ENCODE measurements at places on chromosomes 3 and 15. TPM values are rescaled to one million over a fixed set of nuclear protein-coding genes. Genes with fewer than 3 reads are reported as not detected.

IL20RB gene
- total RNA-seq, result 1.6 TPM

GJD2 gene
- not detected for total RNA-seq

C3orf22 gene
- not detected for total RNA-seq

GP9 gene
- total RNA-seq, result 0.48 TPM

WDR73 gene
- total RNA-seq, result 35.0 TPM

MB21D2 gene
- 11.9 TPM for total RNA-seq

TM4SF1 gene
- total RNA-seq, result 290 TPM

All from breast epithelium (tissue), 4 donors.